CD4-positive, alpha-beta T cell (primary cell): ENCODE measurements at places on chromosomes 5 and 9. TPM values are rescaled to one million over a fixed set of nuclear protein-coding genes. Genes with fewer than 3 reads are reported as not detected.

The PFN3 gene
- total RNA-seq, result not detected

The CYSRT1 gene
- total RNA-seq, result 0.33 TPM

The GFI1B gene
- not detected for total RNA-seq

The NEURL1B gene
- total RNA-seq, result 0.16 TPM

The SLC25A2 gene
- 0.22 TPM for total RNA-seq

The PIP5K1B gene
- total RNA-seq, result not detected

DNA sequence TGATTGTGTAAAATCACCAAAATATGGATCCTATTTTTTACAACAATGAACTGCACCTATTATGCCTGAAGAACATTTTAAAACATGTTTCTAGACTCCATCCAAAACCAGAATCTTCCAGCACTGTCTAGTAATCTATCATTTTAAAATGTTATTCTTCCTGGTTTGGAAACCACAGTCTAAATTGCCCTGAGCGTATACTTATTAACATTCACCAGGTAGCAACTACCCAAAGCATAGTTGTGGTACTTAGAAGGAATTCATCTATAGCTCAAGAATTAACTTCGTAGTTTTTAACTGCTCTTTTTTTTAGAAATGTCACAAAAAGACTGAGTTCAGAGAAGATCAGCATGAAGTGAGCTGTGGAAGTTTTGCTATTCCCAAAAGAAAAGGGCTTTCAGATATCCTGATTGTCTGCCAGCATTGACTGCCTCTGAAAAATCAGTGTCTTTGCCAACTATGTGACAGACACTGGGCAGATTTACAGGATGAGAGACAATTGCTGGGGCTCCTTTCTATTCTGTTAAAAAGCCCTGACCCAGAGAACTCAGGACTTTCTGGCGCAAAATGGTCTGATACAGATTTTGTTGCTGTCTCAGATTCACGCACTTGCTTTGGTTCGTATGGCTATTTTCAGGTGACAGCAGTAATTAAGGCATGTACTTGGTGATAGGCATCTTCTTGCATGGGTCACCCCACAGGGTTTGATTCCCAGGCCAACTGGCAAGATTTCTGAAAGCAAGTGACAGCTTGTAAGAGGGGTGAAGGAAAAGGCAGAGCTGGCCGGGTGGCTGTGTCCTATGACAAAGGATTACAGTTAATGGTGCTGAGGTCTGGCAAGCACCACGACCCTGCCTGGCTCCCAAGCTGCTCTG is 152.5 kb upstream of the RAI14 start:
- DNase-seq, result no peak

DNA sequence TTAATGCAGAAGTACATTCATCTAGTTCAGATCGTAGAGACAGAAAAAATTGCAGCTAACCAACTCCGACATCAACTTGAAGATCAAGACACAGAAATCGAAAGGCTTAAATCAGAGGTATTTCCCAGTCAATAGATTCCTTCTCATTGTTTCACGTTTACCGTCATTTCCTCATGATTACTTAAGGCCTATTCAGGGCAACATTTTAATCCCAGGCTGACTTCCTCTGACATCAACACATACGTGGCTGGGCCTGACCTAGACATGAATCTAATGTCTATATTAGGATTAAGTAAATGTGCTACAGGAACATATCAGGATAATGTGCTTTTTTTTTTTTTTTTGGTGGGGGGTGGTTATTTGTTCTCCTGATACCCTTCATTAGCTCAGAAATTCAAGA is 107.9 kb downstream of the RASGRF2 start:
- no peak for DNase-seq

- no peak for DNase-seq
These were observed 20.1 kb upstream of the MARCHF6 start for GRCh38 chr5:10333154-10334006.

- no peak for DNase-seq
These were observed 2.8 kb downstream of the AIF1L start for GRCh38 chr9:131099102-131099606.

DNA sequence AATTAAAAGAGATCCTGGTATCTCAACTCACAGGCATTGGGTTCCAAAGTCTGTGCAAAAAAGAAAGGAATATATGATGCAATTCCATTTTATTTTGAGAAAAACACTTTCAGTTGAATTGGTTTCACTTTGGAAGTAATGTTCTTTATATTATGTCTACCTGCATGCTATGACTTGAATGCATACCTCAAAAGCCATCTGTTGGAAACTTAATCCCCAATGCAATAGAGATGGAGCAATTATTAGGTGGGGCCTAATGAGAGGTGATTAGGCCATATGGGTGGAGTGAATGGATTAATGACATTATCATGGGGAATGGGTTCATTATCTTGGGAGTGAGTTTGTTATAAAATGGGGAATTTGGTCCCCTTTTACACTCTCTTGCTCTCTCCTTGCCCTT is 293.3 kb downstream of the CSNK1G3 start:
- no peak for DNase-seq

- DNase-seq, result no peak
These were observed 439.0 kb downstream of the ENC1 start for GRCh38 chr5:74201334-74202081.

DNA sequence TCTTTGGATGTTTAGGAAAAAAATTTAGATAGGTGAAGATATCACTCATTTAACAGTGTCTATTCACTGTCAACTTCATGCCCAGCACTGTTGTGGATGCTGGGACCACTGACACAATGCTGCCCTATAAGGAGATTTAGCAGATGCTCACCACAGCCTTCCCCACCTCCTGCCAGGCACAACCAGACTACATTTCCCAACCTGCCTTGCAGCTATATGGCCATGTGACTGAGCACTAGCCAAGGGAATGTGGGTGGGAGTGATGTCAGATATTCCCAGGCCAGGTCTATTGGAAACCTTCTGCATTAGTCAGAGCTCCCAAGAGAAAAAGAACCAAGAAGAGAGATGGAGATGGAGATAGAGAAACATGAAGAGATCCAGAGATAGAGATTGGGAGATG is 302.6 kb upstream of the TAS2R1 start:
- DNase-seq, result no peak

DNA sequence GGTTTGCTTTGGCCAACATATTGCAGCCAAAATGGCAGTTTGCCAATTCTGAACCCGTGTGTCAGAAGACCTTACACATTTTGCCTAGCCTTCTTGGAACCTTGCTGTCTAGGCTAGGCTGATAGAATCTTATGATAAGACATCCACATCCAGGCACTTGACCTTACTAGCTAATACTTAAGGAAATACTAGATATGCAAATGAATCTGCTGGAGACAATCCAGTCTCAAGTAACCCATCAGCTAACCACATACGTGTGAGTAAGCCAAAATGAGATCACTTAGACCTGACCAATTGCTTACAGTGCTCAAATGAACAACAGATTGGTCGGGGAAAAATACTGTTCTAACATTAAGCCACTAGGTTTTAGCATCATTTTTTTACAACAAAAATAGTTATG is 1504.6 kb upstream of the CDH9 start:
- no peak for DNase-seq

DNA sequence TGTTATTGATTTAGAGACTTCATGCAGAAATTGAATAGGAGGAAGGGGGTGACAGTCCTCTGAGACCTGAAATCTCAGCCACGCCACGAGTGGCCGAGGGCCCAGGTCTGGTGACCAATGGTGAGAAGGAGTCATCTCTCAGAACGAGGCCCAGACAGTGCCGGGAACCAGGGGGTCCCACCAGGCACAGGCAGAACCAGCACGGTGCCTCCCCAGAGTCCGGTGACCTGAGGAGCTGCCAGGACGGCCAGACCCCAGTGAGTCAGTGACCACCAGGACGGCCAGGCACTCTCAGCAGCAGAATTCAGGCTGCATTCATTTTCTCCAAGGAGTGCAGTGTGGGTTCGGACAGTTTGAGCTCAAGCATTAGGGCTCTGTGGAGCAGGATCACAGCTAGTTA is 43.8 kb upstream of the NKD2 start:
- no peak for DNase-seq

DNA sequence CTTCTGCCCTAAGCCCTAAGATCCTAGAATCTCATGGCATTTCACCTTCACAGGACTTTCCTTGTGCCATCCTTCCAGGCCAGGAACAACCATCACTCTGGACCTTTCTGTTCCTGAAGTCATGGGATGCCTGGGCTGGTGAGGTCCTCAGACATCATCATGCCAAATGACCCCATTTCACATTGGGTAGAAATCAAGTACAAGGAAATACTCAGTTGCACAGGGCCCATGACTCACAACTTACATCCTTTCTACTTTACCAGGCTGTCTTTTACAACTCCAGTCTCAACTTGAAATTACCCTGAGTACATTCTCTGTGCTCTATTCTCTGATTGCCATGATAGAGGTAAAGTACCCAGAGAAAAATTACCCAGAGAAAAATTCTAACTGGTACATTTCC is 167.1 kb downstream of the PIK3R1 start:
- DNase-seq, result no peak

DNA sequence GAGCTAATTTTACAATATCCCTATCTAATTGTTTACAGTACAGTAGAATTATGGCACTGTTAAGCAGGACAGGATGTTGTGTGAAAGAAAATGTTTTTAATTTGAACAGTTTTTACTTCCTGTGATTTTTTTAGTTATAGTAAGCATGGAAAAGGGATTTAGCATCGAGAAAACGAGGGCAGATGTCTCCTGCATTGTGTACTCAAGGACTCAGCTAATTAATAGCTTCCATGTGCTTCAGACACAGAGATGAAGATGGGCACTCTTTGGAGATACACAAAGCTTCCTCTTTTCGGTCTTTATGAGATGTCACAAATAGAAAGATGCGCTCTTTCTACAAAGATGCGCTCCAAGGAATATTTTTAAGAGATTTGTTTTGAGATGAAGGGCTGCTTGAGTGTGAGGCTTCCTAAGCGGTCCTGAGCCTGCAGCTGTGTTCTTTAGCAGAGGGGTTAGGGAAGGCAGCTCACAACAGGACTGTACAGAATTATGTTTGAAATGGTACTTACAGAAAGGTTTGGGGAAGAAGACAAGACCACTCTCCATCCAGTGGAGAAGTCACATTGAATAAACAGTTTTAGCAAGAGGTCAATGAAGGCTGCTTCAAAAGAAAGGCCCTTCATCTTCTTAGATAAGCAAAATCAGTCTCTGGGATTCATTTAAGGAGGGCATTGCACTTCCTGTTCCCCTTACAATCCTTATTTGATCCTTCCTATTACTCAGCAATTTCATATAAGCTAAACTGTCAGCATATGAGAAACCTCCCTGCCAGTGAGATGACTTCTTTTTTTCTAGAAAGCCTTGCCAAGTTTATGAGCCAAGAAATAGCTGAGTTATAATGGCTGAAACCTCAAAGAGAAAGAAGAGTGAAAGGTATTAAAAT is 311.5 kb downstream of the EFNA5 start:
- no peak for DNase-seq

- DNase-seq, result no peak
These were observed 113.3 kb upstream of the SPATA31D4 start for GRCh38 chr9:81814794-81815464.

DNA sequence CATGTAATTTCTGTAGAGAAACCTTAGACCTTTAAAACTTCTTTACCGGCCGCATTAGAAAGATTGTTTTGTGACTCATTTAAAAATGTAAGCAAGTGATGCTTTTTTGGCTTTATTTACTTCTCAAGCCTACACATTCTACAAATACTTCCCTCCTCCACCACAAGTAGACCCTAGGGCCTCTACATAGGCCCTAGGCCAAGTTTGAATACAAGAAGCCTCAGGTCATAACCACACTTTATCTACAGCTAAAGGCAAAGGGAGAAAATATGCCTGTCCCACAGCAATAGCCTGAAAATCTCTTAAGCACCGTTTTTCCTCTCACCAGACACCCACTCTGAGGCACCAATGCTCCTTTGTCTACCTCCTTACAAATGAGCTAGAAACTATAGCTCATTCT is 53.9 kb downstream of the CSNK1A1 start:
- no peak for DNase-seq
